ENCODE measurements at places on chromosomes 3 and 15. TPM values are rescaled to one million over a fixed set of nuclear protein-coding genes. Genes with fewer than 3 reads are reported as not detected.

The SNTN gene
- not detected for polyA plus RNA-seq

DNA sequence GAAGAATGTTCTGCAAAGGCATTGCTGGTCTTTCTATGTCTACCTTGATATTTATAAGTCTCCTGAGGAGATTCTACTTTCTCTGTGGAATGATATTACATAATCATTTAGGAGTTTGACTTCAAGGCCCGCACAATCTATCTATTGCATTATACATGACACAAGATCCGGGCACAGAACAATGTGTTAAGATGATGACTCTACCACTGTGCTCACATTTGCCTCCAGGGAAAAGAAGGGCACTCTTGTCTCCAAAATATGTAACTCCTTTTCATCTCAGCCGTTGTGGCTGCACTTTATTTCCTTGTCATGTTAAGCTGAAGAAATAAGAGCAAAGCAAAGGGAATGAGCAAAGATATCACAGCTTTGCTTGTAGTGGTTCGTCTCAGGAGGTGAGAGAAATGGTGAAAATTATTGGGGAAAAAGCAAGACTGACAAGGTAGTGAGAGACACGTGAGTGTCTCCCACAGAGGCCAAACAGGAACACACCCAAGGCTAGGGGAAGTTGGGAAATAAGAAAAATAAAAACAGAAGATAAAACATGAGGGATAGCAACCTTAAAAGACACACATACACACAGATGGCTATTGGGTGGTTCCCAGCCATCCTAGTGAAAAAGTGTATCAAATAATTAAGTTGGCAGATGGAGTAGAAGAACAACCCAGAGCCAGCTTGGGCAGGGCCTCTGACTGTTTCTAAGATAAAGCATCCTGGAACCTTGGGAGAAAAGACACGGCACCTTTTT lies 184.3 kb downstream of the P3H2 start:
- DNase-seq, result no peak

DNA sequence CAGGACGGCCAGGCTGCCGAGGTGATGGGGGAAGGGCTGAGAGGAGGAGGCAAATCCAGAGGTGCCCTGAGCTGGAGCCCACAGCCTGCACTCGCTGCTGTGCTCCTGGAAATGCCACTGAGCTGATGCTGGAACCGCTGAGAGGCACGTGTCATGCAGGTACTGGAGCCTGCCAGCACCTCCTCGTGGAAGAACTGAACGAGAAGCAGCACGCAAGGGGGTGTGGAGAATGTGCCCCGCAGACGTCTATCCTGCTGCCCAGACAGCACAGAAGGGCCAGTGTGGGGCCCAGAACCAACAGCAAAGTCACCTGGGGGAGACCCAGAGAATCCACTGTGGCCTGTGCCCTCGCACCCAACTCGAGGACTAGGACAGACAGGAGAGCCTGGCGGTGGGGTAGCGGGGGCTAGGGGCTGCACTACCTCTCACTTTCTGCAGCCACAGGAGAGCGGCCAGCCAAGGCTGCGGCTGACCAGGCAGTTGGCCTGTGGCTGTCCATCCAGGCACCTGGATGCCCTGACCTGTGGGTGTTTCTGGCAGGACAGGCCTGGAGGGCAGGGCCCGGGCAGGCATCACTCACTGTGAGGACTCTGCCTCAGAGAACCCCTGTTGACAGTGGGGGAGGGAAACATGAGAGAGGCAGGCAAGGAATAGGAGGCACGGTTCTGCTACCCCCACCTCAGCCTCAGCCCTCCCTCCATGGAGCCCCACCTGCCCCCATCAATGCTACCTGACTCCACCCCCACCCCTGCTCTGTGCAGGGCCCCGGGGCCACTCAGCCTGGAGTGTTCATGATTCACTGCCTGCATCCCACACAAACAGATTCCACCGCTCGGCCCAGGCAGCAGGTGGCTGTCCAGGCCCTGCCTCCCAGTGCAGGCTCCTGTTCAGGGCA lies 213.1 kb downstream of the TBC1D2B start:
- DNase-seq, result no peak

DNA sequence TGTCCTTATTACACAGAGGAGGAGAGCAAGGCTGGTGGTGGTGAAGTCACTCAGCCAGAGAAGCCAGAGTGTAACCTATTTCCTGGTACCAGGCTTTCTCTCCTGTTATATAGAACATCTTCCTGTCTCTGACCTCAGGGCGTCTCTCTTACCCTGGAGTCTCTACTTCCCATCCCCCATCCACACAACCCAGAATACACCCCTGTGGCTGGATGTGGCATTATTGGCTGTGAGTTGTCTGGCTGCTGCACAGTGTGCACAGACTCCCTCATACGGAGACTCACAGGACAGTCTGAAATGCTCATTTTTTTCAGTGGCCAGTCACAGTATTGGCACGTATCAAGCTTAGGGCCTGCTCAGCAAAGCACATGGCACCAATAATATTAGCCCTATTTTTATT lies 8.6 kb downstream of the PODXL2 start:
- no peak for DNase-seq

DNA sequence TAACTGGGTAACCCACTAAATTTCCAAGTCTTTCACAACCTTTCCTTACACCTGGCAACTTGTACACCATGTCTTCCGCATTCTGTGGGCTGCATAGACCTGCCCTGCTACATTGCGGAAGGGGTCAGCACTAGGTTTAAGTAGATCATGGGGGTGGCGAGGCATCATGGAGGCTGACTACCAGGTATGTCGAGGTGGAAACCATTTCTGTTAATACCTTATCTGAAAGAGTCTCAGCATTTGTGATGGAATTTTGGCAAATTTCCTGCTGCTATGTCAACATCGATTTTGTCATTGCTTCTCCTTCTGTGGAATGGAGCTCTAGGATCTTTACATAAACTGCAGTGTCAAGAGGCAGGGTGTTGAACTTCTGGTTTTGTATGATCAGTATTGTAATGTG lies 187.2 kb downstream of the GHSR start:
- DNase-seq, result no peak

The NUP210 gene
- 23.3 TPM for polyA plus RNA-seq

DNA sequence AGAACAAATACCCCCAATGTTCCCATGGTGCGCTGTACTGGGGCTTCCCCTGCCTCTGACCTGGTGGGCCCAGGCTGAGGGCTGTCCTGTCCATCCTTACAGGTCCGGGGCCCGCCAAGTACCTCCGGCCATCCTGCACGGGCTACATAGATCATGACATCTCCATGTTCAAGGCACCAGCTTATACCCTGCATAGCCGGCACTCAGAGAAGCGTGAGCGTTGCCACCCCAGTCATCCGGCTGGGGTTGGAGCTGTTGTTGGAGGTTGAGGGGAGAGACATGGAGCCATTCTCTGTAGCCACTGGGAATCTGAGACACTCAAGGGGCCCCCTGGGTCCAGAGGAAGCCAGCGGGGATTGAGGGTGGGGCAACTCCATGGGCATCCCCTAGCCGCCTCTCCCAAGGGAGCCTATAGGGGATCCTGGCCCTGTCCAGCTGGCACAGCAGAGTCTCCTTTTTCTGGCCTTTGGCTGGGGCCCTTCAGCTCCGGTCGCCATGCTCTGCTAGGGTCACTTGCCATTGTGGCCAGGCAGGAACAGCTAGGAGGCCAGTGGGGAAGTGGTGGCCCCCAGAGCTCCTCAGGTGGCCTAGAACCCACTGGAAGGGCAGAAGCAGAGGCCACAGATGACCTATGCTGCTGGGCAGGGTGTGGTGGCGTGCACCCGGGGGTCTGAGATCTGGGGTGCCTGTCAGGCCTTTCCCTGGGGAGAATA lies 12.5 kb upstream of the CSPG4 start:
- no peak for DNase-seq

The TNFSF10 gene
- 55.0 TPM for polyA plus RNA-seq

GRCh38 chr15:85312486-85312885 lies 67.9 kb upstream of the AKAP13 start:
- DNase-seq, result no peak

GRCh38 chr3:9622438-9622837 lies 26.9 kb upstream of the MTMR14 start:
- no peak for DNase-seq

GRCh38 chr3:194472290-194472920 lies 14.4 kb downstream of the ATP13A3 start:
- DNase-seq, result no peak

- no peak for DNase-seq
These were observed 8.9 kb upstream of the ADAMTS17 start for GRCh38 chr15:100350434-100351226.

GRCh38 chr3:153633407-153633806 lies 471.4 kb downstream of the RAP2B start:
- no peak for DNase-seq

GRCh38 chr3:119276680-119277079 lies 17.5 kb upstream of the ARHGAP31 start:
- DNase-seq, result no peak

- DNase-seq, result no peak
These were observed 1.1 kb upstream of the SUCLG2 start for GRCh38 chr3:67655364-67656121.

DNA sequence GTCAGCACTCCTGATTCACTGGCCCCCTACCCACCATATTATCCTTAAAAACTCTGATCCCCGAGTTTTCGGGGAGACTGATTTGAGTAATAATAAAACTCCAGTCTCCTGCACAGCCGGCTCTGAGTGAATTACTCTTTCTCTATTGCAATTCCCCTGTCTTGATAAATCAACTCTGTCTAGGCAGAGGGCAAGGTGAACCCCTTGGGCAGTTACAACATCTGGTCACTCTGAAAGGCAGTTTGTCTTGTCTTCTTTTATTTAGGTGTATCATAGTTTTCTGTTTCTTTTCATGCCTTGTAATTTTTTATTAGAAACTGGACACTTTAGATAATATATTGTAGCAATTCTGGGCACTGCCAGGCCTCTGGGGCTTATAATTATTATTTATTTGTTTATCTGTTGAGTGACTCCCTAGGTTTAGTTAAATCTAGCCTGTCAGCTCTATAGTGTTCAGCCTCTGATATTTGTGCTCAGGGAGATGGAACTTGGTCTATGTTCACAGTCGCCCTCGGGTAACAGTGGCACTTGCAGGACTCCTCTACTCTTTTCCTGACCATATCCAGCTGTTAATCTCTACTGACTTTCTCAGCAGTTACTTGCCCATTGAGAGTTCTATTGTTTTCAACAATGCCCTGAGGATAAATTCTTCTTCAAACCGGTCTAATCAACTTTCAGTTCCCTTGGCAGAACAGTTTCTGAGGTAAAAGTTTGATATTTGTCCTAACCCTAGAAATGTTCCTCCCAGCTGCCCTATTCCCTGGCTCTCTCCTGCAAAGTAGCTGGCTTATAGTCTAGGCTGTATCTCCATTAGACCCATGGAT lies 15.5 kb upstream of the PLAAT1 start:
- no peak for DNase-seq

DNA sequence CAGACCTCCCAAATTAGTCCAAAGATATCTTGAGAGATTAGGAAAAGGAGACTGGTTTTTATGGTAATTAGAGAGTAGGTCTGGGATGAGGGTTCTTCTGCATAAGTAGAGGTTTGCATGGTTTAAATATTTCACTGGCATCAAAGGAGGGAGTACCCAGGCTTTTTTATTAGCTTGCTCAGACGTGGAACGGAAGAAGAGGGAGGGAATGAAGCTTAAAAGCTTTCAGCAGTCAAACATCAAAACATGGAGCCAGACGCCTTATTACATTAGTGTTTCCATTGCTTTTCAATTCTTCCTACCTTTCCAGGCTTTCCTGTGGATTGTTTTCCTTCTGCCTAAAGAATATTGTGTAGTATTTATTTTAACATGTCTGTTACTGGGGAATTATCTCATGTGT lies 342.1 kb upstream of the SOX2 start:
- no peak for DNase-seq

The VWA5B2 gene
- polyA plus RNA-seq, result 0.92 TPM
